ENCODE measurements at places on chromosomes 7 and 10.

DNA sequence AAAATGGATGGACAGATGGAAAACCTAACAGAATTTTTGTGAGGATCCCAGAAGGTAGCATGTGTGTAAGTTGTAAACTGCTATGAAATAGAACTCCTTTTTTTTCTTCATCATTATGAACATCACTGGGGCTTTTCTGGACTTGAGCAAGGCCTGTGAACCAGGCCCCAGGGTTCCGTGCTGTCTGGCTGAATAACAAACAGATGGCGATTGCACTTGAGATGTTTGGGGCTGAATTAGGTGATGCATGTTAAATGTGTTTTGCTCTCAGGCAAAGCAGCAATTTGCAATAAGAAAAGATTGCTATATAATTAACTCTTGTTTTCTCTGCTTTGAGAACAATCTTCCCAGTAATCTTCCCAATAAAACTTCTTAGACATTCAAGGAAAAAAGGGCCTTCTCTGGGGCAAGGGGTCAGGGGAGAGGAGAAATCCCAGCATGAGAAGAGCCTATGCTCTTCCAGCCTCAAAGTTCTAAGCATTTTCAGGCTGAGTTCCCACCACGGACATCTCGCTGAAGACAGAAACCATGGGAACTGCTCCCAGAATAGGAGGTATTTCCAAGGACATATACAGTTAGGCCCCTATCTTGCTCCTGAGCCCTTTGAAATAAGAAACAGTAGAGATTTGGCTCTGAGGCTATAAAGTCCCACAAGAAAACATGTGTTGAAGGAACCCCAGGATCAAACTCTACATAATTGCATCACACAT, 98.7 kb downstream of the ITIH5 start:
- no peak for DNase-seq

DNA sequence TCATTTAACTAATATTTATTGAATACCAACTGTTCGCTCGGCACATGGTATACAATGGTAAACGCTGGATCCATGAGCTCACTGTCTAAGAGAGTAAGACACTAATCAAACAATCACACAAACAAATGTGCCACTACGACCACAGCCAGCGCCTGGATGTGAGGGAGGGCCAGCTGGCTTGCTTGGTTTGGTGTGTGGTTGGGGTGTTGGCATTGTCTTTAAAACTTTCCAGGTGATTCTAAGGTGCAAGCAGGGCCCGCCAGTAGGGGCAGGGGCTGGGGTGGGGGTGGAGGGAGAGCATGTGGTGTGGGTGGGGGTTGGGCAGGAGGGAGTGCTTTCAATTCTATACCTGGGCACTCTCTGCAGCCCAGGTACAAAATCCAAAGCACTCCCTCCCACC, 31.6 kb downstream of the ADRA2A start:
- DNase-seq: no peak

DNA sequence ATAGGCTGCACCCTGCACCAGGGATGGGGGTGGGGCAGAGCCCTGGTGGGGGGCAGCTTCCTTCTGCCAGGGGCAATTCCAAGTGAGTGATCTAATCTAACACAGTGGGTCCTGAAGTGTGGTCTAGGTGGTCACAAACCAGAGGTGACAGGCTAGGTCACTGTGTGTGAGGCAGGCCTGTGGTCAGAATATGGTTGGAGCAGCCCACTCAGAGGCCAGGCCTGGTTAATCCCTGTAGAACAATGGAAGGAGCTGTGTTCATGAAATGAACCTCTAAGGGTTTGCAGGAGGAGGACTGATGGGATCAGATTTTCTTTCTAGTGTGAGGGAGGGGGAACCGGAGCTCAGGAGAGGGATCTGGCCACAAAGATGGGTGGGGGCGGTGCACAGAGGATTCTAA, 10.0 kb upstream of the TSPAN14 start:
- no peak for DNase-seq

GRCh38 chr10:42769673-42770072, 12.9 kb upstream of the BMS1 start:
- DNase-seq: no peak

- DNase-seq: no peak
Measured at GRCh38 chr10:118392761-118393160, 50.6 kb upstream of the FAM204A start.
